EL (cell line): ENCODE measurements at places on chromosomes 11 and 22.
A peak's percentile ranks its signal among the peaks of the same experiment; 100 is the strongest.

GRCh38 chr11:8683115-8683807, 669 bp downstream of the RPL27A start:
- no peak for DNase-seq

GRCh38 chr22:39466228-39467006, 9.6 kb downstream of the MGAT3 start:
- DNase-seq, result no peak

GRCh38 chr22:18067548-18068341, 10.0 kb upstream of the PEX26 start:
- DNase-seq, result no peak

DNA sequence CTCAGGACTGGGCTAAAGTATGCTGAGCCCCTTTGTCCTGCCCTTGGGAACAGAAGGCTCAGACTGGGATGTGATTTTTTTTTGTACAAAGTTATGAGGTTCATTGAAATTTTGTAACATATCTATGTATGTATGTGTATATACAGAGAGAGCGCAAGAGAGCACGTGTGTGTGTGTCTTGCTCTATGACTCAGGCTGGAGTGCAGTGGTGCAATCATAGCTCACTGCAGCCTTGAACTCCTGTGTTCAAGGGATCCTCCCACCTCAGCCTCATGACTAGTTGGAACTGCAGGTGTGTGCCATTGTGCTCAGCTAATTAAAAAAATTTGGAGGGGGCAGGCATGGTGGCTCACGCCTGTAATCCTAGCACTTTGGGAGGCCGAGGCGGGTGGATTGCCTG, 5.7 kb downstream of the TMEM25 start:
- peak; percentile 19 for DNase-seq

GRCh38 chr11:32659672-32660071, 76.0 kb downstream of the EIF3M start:
- DNase-seq, result no peak

- DNase-seq, result peak; percentile 68
Observed at GRCh38 chr11:67384851-67385366, 6.9 kb upstream of the RAD9A start.

- DNase-seq, result peak; percentile 65
Observed at GRCh38 chr11:76830639-76831327, 29.9 kb upstream of the ACER3 start.

DNA sequence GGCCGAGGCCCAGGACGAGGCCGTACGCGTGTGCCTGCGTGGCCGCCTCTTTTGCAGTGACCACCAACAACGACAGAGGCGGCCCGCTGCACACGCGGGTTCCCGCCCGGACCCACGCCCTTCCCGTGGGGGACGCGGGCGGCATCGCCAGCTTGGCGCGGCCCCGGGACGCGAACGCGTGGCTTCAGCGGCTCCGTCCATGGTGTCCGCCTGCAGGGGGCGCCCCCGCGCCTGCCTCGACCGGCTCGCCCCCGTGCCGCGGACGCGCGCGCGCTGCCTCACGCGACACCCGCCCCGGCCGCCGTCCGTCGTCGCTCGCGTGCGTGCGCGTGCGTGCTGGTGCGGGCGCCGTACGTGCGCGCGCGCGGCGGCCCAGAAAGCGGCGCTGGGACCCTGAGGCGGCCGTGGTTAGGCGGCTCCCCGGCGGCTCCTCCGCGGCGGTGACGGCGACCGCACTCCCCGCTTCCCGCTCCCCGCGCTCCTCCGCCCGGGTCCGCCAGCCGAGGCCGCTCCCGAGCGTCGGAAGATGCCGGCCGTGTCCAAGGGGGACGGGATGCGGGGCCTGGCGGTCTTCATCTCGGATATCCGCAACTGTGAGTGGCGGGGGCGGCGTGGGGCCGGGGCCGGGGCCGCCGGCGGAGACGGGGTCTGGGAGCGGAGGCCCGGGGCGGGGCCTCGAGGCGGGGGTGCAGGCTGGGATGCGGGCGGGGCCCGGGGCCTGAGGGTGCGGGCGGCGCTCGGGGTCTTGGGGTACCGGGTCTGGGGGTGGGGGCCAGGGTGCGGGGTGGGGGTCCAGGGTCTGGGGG, at the start of gene AP2A2:
Gene AP2A2 (plus strand): TSS at position 375 of the 806 bp plus-strand sequence. CDS start 152 bp downstream, at position 527.
- peak; percentile 87 for DNase-seq

GRCh38 chr11:111531687-111532364, 8.7 kb upstream of the LAYN start:
- DNase-seq, result peak; percentile 94

DNA sequence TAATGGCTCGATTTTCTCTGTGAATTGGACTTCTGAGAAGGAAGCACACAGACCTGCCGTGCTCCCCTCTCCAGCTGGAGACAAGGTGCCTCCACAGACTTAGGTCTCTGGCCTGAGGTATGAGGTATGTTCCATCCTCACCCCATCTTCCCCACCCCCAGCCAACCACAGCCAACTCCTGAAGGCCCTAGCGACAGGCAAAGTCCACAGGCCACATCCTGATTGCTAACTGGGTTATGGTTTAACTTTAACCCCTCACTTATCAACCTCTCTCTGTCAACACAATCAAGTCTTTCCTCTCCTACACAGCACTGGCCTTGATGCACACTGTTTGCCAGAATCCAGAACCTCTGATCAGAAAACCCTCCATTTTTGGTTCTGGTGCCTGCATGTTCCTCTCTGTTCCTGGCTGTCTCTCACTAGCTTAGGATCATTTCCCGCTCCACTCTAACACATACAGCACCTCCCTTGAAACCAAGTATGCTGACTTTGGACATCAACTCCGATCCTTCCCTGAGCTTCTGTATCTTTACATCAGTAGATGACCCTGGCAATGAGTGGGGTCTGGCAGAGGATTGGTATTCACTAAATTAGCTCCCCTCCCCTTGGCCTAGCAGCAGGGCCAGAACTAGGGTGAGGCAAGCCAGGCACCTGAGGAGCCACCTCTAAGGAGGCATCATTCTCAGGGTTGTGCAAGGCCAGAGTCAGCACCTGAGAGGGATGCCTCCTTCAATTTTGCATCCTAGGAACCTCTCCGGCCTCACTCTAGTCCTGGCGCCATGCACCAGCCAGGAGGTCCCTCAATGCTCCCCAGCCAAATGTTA, 22.0 kb downstream of the JAML start:
- no peak for DNase-seq

- peak; percentile 67 for DNase-seq
Observed at GRCh38 chr11:86047275-86047991, 21.5 kb downstream of the PICALM start.

GRCh38 chr11:116646191-116646590, 126.6 kb downstream of the BUD13 start:
- no peak for DNase-seq

DNA sequence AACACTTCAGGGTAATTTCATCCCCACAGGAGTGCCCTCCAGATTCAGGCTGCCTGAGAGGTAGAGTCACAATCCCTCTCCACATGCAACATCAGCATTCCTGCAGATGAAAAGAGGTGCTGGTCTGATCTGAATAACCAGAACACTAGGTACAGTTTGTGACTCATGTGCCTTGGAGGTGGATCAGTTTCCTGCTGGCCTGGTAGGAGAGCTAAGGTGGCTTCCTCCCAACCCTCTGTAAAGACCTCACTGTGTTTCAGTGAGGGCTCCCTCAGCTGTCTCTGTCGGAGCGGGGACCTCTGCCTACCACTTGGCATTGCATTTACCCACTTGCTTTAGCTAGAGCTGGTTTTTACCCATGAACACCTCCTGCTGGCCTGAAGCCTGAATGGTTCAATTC, 7.6 kb downstream of the OR9G1 start:
- DNase-seq, result no peak

DNA sequence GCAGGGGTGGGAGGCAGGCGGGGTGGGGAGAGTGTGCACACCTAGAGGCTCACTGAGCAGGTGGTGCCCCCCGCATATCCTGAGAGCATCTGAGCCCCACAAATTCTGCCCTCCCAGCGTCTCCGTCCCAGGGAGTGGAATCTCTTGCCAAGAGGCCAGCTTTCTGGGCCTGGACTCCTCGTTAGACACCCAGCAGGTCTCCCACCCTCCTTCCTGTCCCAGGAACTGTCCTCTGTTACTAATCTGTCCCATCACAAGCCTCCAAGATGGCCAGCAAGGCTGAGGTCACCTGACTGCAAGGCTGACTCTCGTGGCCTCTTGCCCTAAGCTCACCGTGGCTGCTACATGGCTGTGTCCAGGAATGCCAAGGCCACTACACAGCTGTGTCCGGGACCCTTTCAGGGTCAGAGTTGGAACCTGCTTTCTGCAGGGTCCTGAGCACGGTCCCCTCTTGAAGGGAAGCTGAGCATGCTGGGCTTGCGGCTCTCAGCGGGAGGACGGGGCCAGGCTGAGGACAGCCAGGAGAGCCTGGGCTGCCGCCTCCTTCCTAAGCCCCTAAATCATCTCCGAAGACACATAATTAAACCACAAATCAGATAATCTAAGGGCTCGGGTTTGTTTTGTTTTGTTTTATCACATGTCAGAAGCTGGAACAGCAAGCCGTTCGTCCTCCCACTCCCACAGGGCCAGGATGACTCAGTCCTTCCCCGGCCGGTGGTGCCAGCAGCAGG, 1327.3 kb downstream of the TBC1D22A start:
- no peak for DNase-seq

- DNase-seq, result no peak
Observed at GRCh38 chr11:76267556-76267955, 61.3 kb upstream of the WNT11 start.

DNA sequence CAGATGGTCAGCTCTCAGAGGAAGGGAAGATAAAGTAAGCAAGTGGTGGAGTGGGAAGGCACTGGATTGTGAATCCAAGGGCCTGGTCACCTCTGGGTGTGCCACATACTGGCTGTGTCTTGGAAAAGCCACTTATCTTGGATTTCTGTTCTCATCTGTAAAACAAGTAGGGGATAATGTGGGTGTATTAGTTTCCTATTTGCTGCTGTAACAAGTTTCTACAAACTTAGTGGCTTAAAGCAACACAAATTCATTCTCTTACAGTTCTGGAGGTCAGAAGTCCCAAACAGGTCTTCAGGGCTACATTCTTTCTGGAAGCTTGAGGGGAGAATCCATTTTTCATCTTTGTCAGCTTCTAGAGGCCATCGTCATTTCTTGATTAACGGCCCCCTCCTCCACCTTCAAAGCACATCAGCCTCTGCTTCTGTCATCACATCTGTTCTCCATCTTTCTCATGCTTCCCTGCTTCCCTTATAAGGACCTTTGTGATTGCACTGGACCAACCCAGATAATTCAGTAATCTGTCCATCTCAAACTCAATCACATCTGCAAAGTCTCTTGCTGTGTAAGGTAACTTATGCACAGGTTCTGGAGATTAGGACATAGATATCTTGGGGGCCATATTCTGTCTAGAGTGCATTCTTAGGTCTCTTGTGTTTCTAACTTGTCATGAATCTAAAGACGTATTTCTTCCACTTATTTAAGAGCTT, 75.9 kb downstream of the C22orf31 start:
- DNase-seq, result no peak

DNA sequence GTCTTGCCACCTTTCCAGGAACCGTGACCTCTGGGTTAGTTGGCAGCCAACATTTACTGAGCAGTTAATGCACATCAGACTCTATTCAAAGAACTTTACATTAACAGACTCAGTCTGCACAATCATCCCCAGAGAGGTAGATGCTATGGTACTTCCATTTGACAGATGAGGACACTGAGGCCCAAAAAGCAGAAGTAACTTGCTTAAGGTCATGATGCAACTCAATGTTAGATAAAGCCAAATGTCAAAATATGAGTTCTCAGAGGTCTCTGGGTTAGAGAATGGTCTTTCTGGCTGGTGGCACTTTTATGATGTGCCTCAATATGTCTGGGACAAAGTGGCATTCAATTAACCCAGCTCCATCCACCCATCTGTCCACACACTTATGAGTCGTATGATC, 450.0 kb downstream of the MIAT start:
- DNase-seq, result no peak

- no peak for DNase-seq
Observed at GRCh38 chr11:130947889-130948288, 31.6 kb upstream of the SNX19 start.

GRCh38 chr11:32382339-32383049, 52.8 kb downstream of the WT1 start:
- DNase-seq, result peak; percentile 19

GRCh38 chr22:41365425-41365824, 16.3 kb upstream of the TEF start:
- DNase-seq, result no peak

GRCh38 chr11:35734669-35735410, 72.3 kb downstream of the TRIM44 start:
- DNase-seq, result no peak

DNA sequence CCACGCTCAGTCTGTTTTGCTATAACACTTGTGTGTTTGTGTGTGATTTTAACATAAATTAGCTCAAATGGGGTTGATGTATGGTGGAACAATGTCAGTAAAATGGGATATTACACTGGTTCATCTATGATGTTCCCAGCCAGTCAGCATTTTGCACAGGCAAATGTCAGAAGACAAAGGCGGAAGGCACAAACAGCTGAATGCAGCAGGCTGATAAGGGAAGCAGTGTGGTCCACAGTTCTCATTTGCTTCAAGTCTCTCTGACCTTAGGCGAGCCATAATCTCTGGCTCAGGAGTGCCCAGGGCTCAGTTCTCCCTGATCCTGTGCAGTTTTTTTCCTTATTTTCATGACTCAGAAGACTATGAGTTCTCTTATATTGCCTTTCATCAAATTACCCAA, 102.7 kb downstream of the FAR1 start:
- no peak for DNase-seq

DNA sequence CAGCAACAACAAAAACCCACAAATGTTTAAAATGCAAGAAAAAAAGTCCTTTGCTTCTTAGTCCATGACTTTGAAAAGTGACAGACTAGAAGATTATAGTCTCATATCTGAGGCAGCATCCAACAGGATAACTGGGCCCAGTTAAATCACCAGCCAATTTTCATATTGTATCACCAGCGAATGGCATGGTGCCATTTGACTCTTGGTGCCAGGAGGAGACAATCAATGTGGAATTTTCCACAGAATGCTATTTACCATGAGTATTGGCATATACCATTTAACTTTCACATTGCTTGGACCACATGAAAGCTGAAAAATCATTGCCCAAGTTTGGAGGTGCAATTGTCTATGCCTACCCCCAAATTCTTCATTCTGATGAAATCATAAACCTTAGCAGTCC, 255.5 kb downstream of the TENM4 start:
- no peak for DNase-seq

DNA sequence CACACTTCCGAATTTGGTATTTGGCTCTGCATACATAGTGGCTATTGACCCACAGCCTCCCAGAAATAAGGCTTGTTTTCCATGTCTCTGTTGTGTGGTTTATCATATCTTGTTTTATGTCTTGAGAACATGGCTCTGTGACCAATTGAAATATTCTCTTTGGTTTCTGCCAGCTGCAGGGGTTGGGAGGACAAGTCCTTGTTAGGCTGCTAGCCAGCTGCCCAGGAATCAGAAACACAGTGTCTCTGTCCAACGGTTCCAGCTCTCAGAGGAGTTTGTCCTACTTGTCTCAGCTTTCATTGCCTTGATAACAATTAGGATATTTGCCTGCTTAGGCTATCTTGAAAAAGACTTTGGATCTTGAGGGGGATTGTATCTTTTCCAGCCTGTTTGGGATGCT, 6.0 kb upstream of the SLC7A4 start:
- DNase-seq, result peak; percentile 39

GRCh38 chr22:45298934-45299505, 10.7 kb upstream of the FAM118A start:
- no peak for DNase-seq
